Naive B cell (primary cell): ENCODE measurements at places on chromosomes 11 and 22. TPM values are rescaled to one million over a fixed set of nuclear protein-coding genes. Genes with fewer than 3 reads are reported as not detected.

The DPP3 gene
- 23.3 TPM for polyA plus RNA-seq

The GVQW3 gene
- 3.5 TPM for polyA plus RNA-seq

The GAS2L1 gene
- polyA plus RNA-seq: 1.2 TPM

The ANO5 gene
- not detected for polyA plus RNA-seq

The TCIRG1 gene
- polyA plus RNA-seq: 27.0 TPM

The ISX gene
- polyA plus RNA-seq: not detected

The SHANK3 gene
- not detected for polyA plus RNA-seq

The JHY gene
- polyA plus RNA-seq: 2.6 TPM

The SCUBE1 gene
- not detected for polyA plus RNA-seq

The GRIA4 gene
- not detected for polyA plus RNA-seq

The SESN3 gene
- polyA plus RNA-seq: 2.3 TPM

The MUC2 gene
- polyA plus RNA-seq: not detected

The SERPINH1 gene
- polyA plus RNA-seq: 0.73 TPM

The TMEM132A gene
- 0.35 TPM for polyA plus RNA-seq

The PARVG gene
- 149 TPM for polyA plus RNA-seq

The GAS2 gene
- polyA plus RNA-seq: not detected

The OR51E2 gene
- polyA plus RNA-seq: not detected

The C1QTNF5 gene
- not detected for polyA plus RNA-seq

The CABP2 gene
- polyA plus RNA-seq: not detected

The OR10D3 gene
- not detected for polyA plus RNA-seq

The CCDC87 gene
- polyA plus RNA-seq: not detected

The MS4A3 gene
- polyA plus RNA-seq: 0.57 TPM

The TMEM135 gene
- polyA plus RNA-seq: 4.1 TPM

The RANBP1 gene
- polyA plus RNA-seq: 87.9 TPM

The OR8G5 gene
- not detected for polyA plus RNA-seq

The C2CD3 gene
- 13.9 TPM for polyA plus RNA-seq

The KRTAP5-2 gene
- polyA plus RNA-seq: not detected

The MPEG1 gene
- 95.0 TPM for polyA plus RNA-seq

The OPCML gene
- not detected for polyA plus RNA-seq

The CST6 gene
- polyA plus RNA-seq: not detected

The OR52A1 gene
- polyA plus RNA-seq: not detected

The OR4C16 gene
- not detected for polyA plus RNA-seq

The POU2AF1 gene
- polyA plus RNA-seq: 105 TPM

The ZDHHC13 gene
- polyA plus RNA-seq: 12.3 TPM

The MMP12 gene
- not detected for polyA plus RNA-seq

The MLC1 gene
- not detected for polyA plus RNA-seq

The SCGB2A2 gene
- polyA plus RNA-seq: not detected

The RRP8 gene
- 13.7 TPM for polyA plus RNA-seq

The SLC25A45 gene
- 17.9 TPM for polyA plus RNA-seq

The PYGM gene
- polyA plus RNA-seq: 2.2 TPM

The MS4A14 gene
- polyA plus RNA-seq: 0.64 TPM

The ROBO4 gene
- polyA plus RNA-seq: not detected
